Activated CD4-positive, alpha-beta T cell treated with anti-CD3 and anti-CD28 coated beads, Interleukin-2, amount 10 ng/mL, durations not matched to agents 7 days and 5 days (primary cell): ENCODE measurements at places on chromosomes 1 and 21. TPM values are rescaled to one million over a fixed set of nuclear protein-coding genes. Genes with fewer than 3 reads are reported as not detected.

The NAV1 gene
- 2.0 TPM for total RNA-seq

The RNU1-3 gene
- total RNA-seq = 2,316 TPM

DNA sequence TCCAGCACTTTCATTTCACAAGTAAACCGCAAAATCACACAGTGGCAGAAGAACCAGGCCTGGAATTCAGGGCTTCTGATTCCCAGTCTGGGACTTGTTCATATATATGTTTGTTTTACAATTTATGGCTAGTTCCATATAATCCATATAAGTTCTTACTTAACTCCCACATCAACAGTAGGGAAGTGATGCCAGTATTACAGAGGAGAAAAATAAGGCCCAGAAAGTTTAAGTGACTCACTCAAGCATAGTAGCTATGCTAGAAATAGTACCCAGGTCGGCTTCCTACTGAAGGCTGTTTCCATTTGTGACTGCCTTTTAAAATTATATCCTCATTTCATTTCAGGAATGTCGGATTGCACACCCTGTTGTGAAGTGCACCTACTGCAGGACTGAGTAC, 1.4 kb downstream of the FAM76A start:
- no peak for DNase-seq

GRCh38 chr1:197776351-197777105, 1.2 kb upstream of the DENND1B start:
- DNase-seq = peak; percentile 36

DNA sequence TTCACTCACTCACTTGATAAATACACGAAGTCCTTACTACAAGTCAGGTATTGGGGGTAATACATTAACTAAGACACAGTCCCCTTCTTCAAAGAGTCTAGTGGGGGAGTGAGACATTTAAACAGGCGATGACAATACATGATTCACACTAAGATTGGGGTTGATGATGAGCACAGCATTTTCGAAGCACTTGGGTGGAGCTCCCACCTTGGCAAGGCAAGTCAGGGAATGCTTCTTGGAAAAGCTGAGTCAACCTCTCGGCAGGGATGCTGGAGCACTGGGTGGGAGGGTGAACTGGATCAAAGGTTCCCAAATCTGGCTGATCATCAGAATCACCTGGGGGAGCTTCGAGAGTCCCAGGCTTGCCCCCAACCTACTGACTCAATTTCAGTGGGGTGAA, 57.9 kb upstream of the ENAH start:
- DNase-seq = no peak

DNA sequence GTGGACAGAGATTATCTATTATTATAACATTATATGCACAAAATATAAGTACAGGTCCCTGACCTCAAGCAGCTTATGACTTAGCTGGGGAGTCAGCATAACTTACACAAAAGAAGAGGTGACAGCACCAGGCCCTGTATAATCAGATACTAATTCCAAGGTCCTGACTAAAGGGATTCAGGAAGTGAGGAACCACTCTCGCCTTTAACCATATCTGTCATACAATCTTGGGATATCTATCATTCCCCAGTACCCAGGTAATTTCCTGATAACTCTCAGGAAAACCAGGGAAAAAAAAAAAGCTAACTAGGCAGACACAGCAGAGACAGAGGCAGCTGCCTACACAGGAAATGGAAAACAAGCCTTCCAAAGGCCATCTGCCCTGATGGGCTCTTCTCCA, 78.5 kb upstream of the CAMK1G start:
- no peak for DNase-seq

- DNase-seq = no peak
Observed at GRCh38 chr1:234720709-234721441, 110.9 kb upstream of the IRF2BP2 start.

DNA sequence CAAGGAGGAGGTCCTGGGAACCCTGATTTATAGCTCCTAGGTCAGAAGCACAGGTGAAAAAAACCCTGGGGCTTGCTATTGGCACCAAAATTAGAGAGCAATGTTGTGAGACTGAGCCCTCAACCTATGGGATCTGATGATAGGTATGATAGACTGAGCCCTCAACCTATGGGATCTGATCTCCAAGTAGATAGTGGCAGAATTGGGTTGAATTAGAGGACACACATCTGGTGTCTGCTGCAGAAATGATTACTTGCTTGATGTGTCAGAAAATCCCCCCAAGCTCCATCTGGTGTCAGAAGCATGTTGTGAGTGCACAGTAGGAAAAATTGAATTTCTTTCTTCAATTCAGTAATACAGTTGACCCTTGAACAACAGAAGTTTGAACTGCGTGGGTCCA, 62.4 kb downstream of the MAP3K21 start:
- DNase-seq = no peak

- DNase-seq = no peak
Observed at GRCh38 chr1:211473823-211474222, 18.1 kb downstream of the RD3 start.

DNA sequence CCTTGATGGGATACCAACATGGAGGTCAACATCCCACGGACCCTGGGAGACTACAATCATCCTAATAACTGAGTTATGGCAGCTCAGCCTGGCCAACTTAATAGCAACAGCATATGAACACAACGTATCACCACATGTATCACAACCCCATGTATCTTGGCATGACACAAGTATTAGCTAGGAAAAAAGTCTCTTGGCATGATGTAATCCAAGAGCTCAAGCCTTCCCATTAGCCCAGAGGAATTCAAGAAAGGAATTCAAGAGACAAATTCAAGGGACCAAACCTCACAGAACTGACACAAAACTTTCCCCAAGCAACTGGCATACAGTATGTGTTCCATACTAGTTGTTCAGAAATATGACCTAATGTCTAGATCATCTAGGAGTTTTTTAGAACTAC, 100.9 kb upstream of the HMGB4 start:
- DNase-seq = no peak
